ENCODE measurements at places on chromosomes 2 and 18.

GRCh38 chr18:39675906-39676305 lies 2110.3 kb upstream of the CELF4 start:
- no peak for DNase-seq

- DNase-seq = no peak
These were observed 676 bp downstream of the HOXD11 start for GRCh38 chr2:176107731-176108181.

DNA sequence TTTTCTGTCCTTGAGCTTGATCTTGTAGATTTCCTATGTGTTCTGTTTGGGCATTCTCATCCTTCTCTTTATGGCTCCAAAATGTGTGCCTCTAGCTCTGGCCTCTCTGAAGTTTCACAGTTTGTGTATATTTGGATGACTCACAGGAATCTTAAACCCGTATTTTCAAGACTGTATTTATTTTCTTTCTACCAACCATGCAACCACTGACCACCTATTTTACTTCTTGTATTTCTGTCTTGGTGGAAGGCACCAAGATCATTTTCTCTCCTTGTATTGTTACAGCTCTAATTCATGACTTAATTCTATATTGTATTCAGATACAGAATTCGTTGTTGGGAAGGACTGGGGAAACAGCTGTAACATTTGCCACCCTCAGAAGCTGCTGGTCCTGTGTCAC lies 39.5 kb downstream of the ACSL3 start:
- DNase-seq = peak; percentile 59

DNA sequence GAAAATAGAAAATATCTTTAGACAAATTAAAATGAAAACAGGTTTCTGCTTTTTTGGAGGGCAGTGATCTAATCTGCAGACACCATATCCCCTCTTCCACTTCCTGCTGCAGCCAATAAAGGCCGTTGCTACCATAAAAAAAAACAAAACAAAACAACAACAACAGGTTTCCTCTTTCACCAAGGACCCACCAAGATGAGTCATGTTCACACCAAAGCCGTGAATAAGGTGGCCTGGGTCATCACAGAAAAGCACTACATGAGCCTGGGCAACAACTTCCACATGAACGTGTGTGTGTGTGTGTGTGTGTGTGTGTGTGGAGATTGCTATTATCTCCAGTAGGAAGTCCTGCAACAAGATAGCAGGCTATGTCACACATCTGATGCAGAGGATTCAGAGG lies 24.8 kb upstream of the TFCP2L1 start:
- DNase-seq = no peak

GRCh38 chr2:176781570-176782217 lies 430.9 kb upstream of the HNRNPA3 start:
- DNase-seq = no peak

GRCh38 chr2:19775838-19776237 lies 125.9 kb downstream of the TTC32 start:
- DNase-seq = no peak

GRCh38 chr2:27954771-27955383 lies 64.3 kb downstream of the BABAM2 start:
- DNase-seq = peak; percentile 99

Data from fibroblast of gingiva (primary cell).